ENCODE measurements at places on chromosomes 3 and 15.
A peak's percentile ranks its signal among the peaks of the same experiment; 100 is the strongest.

DNA sequence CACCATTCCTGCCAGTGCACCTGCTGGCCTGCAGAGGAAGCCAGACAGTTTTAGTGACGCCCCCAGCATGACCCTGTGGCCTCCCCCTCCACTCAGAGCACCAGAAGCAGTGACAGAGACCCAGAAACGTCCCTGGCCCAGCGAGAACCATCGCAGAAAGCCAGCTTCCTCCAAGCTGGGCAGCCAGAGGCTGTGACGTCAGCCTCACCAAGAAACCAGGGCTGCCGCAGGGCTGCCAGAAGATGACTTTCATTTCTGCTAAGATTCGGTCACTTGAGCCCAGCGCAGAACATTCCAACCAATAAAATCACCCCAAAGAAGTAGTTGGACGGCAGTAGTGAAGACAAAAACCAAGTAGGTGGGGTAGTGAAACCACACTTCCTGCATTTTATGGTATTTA is 29.6 kb upstream of the RPL32 start:
- H3K36me3 ChIP-seq = no peaks in the 10 kb centered on the region
- DNase-seq = peak; percentile 38
- peaks cover 6% of the 10 kb centered on the region for H3K4me1 ChIP-seq
- H3K4me3 ChIP-seq = no peak overlapping the region
- peaks cover 15% of the 10 kb centered on the region for H3K27me3 ChIP-seq

GRCh38 chr3:25520926-25521559 is 93.0 kb downstream of the RARB start:
- no peaks in the 10 kb centered on the region for H3K36me3 ChIP-seq
- peaks cover 9% of the 10 kb centered on the region for H3K27me3 ChIP-seq
- no peak overlapping the region for H3K4me3 ChIP-seq
- no peaks in the 10 kb centered on the region for H3K4me1 ChIP-seq

- no peaks in the 10 kb centered on the region for H3K27me3 ChIP-seq
- peak; percentile 64 for DNase-seq
- H3K4me1 ChIP-seq = peaks cover 22% of the 10 kb centered on the region
- H3K27ac ChIP-seq = peak overlapping the region; percentile 53
- H3K36me3 ChIP-seq = no peaks in the 10 kb centered on the region
- H3K4me3 ChIP-seq = no peak overlapping the region
These were observed 91.7 kb upstream of the FGF12 start for GRCh38 chr3:192819001-192819569.

DNA sequence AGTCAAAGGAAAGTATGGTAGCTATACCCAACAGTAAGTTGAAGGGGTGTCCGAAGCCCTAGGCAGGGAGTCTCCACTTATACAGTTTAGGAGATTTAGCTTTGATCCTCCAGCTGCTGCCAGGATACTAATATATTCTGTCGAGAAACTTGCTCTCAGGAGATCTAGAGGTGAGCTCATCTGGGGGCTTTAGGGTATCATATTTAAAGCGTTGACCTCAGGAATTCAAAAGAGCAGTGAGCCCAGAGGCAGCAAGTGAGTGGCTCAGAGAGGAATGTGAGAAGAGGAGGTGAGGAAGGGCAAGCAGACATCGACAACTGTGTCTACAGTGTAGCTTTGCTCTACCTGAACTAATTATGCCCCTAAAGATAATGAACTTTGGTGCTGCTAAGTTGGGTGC is 245.1 kb upstream of the LRTM1 start:
- no peaks in the 10 kb centered on the region for H3K4me1 ChIP-seq
- H3K36me3 ChIP-seq = no peaks in the 10 kb centered on the region
- no peaks in the 10 kb centered on the region for H3K27me3 ChIP-seq
- H3K27ac ChIP-seq = no peak overlapping the region

GRCh38 chr3:165549665-165550064 is 287.6 kb downstream of the BCHE start:
- H3K27ac ChIP-seq = no peak overlapping the region
- H3K4me3 ChIP-seq = no peak overlapping the region
- H3K4me1 ChIP-seq = no peaks in the 10 kb centered on the region
- no peak for DNase-seq

DNA sequence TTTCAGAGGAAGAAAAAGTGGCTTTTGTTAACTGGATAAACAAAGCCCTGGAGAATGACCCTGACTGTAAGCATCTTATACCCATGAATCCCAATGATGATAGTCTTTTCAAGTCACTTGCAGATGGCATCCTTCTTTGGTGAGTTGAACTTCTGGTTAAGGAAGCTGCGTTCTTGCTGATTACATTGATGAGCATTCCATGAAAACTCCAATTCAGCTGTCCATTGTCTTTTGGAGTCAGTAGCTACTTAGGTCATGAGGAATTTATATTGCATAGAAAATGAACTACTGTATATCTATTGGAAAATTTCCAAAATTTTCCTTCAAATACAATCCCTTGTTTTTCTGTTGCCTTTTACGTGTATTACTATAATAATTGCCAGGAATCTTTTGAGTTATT is 47.7 kb upstream of the TRPC1 start:
- no peak for DNase-seq
- H3K36me3 ChIP-seq = peaks cover 1% of the 10 kb centered on the region
- no peaks in the 10 kb centered on the region for H3K27me3 ChIP-seq
- no peak overlapping the region for H3K4me3 ChIP-seq
- no peaks in the 10 kb centered on the region for H3K4me1 ChIP-seq

DNA sequence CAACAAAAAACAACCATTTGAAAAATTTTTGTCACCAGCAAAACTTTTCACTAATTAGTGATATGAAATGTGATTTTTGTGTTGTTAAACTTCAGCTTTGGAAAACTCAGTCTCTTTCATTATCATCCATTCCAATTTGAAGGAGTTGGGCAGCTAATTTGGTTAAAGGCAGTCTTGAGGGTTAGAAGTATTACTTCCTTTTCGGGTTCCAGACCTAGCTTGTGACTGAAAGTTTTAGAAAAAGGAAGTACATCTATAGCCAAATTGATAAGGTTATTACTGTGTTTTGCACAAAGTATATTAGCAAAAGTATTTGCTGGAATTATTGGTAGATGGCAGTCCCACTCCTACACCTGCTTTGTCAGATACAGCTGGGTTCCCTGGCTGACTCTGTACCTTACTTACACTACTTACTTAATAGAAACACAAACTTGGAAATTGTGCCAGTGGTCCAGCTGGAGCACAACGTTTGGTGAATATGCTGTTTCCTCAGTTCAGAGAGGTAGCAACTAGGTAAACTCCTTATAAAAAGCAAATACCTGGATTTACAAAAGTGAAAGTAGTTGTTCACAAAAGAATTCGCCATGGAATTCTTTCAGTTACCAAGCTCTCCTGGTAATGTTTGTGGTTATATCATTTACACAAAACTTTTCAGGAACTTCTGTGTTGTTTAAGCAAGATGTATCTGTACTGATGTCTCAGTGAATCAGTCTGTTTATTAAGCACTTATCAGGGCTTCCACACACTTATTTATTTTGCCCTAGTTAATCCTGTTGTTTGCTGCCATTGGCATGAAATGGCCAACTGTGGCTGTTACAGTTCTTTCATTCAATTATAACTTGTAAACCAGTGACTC is 31.6 kb downstream of the TIPARP start:
- H3K4me3 ChIP-seq = no peak overlapping the region
- peaks cover 8% of the 10 kb centered on the region for H3K4me1 ChIP-seq
- H3K27ac ChIP-seq = no peak overlapping the region

- no peak overlapping the region for H3K4me3 ChIP-seq
- no peak for DNase-seq
- H3K36me3 ChIP-seq = no peaks in the 10 kb centered on the region
- H3K4me1 ChIP-seq = no peaks in the 10 kb centered on the region
- H3K27me3 ChIP-seq = peaks cover 15% of the 10 kb centered on the region
These were observed 184.3 kb downstream of the ANXA2 start for GRCh38 chr15:60213377-60214000.

GRCh38 chr3:175127075-175127662 is 268.0 kb downstream of the NAALADL2 start:
- DNase-seq = no peak
- no peak overlapping the region for H3K27ac ChIP-seq
- no peak overlapping the region for H3K4me3 ChIP-seq
- H3K27me3 ChIP-seq = no peaks in the 10 kb centered on the region
- no peaks in the 10 kb centered on the region for H3K36me3 ChIP-seq

DNA sequence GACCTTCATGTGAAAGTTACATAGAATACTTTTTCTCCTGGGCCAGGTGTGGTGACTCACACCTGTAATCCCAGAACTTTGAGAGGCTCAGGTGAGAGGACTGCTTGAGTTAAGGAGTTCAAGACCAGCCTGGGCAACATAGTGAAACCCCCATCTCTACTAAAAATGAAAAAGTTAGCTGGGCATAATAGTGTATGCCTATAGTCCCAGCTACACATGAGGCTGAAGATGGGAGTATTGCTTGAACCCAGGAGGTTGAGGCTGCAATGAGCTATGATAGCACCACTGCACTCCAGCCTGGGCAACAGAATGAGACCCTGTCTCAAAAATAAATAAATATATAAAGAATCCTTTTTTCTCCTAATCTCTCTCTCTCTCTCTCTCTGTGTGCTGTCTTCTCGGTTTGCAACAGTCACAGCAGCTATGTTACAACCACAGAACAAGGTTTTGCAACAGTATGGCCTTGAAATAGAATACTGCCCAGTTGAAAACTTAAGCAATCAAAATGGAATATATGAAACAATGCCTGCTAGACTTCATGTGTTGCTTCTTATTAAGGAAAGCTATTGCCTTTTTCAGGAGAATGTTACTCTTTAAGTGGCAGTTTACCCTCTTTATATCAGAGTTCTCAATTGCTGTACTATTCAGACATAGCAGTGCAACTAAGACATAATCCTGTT is 12.3 kb upstream of the DENND4A start:
- H3K4me3 ChIP-seq = no peak overlapping the region
- no peaks in the 10 kb centered on the region for H3K27me3 ChIP-seq
- DNase-seq = no peak
- H3K36me3 ChIP-seq = peaks cover 2% of the 10 kb centered on the region
- peak overlapping the region; percentile 78 for H3K27ac ChIP-seq
- peaks cover 38% of the 10 kb centered on the region for H3K4me1 ChIP-seq

DNA sequence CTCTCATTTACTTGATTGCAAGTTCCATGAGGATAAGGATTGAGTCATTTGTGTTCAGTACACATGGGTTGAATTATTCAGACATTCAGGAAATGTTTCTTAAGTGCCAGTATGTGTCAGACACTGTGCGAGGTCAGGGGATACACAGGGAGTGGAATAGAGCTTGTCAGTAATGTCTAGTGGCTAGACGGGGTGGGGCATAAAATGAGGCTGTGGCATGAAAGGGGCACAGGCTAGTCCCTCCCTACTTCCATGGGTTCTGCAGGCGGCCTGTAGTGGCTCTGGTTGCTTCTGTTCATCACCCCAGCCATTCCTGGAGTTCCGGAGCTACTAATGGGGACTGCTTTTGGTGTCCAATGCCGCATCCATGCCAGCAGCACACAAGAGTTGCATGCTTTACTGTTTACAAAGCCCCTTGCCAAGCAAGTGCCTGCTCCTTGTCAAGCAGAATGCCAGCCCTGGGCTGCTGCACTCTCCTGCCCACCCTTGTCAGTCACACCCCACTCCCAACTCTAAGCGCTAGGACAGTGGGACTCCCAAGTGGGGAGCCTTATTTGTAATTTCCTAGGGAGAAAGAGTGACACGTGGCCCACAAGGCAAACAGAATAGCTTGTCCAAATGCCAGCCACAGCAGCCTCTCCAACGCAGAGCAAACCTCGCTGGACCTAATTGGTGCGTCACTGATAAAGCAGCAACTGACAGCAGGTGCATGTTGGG is 70.8 kb downstream of the RAB11A start:
- H3K27ac ChIP-seq = no peak overlapping the region
- no peak overlapping the region for H3K4me3 ChIP-seq
- peaks cover 4% of the 10 kb centered on the region for H3K4me1 ChIP-seq
- no peaks in the 10 kb centered on the region for H3K36me3 ChIP-seq
- H3K27me3 ChIP-seq = peaks cover 2% of the 10 kb centered on the region

GRCh38 chr15:82146990-82147461 is 101.2 kb upstream of the MEX3B start:
- no peaks in the 10 kb centered on the region for H3K4me1 ChIP-seq
- no peaks in the 10 kb centered on the region for H3K27me3 ChIP-seq
- no peak overlapping the region for H3K4me3 ChIP-seq
- no peak for DNase-seq
- no peak overlapping the region for H3K27ac ChIP-seq
- peaks cover 12% of the 10 kb centered on the region for H3K36me3 ChIP-seq

DNA sequence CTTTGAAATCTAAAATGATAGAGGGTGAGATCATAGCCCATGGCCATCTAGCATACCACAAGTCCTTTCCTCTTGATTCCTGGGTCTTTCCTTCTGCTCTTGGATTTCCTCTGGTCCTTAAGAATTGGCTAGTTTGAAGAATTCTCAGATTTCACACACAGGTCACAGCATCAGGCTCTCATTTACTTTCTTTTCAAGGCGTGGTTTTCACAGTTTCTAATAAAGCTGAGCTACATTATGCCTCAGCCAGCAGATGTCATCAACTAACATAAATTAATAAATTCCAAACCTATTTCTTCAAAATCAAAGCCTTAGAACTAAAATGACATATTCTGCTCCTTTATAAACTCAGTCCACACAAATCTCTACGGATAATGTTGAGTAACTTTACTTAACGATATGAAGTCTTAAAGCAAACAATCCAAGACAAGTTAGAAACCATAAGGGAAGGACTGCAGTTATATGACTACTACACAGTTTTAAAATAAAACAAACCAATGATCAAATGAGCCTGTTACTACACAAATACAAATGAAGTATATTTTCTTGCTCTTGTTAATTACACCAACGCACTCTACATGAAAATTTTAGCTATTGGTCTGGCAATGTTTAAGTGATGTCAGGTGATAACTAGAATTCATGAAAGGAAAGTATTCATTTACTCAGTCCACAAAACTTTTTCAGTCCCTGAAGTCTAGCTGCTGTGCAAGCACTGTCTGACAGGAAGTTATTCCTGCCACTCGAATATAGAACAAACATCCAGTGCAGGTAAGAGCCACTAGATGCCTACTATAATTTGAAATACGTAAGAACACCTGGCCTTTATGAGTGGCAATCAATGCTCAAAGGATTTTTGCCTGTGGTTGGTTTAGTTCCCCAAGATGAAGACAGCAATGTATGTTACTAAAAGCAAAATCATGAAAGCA is 9.2 kb downstream of the CCDC14 start:
- no peak overlapping the region for H3K27ac ChIP-seq
- no peaks in the 10 kb centered on the region for H3K27me3 ChIP-seq
- no peak overlapping the region for H3K4me3 ChIP-seq
- peaks cover 32% of the 10 kb centered on the region for H3K36me3 ChIP-seq
- peaks cover 1% of the 10 kb centered on the region for H3K4me1 ChIP-seq
- no peak for DNase-seq

DNA sequence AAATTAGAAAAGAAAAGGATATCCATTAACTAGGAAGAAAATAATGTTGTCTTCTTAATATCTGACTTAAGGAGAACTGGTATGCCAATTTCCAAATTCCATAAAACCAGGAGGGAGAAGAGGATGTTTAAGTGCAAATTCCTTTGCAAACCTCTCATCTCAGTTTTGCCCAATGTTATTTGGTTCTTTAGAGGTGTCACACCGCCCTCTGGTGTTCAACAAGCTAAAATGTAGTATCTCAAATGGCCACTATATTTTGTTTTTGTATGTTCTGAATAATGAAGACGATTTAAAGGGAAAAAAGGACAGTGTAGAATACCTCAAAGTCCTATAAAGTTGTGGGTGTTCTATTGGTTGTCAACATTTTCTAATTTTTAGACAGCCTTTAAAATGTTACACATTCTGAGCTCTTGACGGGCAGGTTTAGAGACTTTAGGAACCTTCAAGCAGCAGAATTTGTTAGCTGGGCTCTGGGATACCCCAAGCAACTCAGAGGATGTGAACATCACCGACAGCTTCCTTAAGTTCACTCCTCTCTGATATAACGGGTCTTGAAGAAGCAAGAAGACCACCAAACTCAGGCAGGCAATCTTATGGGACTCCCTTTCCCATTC is 458.3 kb downstream of the MFSD1 start:
- no peak overlapping the region for H3K27ac ChIP-seq
- no peaks in the 10 kb centered on the region for H3K36me3 ChIP-seq
- no peaks in the 10 kb centered on the region for H3K4me1 ChIP-seq
